ENCODE measurements at places on chromosomes 3 and 15.

GRCh38 chr3:161854232-161854771 is 357.7 kb downstream of the OTOL1 start:
- no peak for DNase-seq

- DNase-seq, result no peak
These were observed 727.1 kb upstream of the NECTIN3 start for GRCh38 chr3:110344487-110344886.

DNA sequence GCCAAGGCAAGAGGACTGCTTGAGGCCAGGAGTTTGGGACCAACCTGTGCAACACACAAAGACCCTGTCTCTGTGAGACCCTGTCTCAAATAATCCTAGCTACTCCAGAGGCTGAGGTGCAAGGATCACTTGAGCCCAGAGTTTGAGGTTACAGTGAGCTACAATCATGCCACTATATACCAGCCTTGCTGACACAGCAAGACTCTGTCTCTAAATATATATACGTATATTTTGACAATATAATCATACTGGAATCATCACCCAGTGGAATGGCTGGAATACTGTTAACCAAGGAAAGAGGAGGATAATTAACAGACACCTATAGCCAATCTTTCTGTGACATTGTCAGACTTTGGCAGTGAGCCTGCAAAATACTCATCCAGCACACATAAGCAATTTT is 9.0 kb upstream of the MAP1A start:
- no peak for DNase-seq

DNA sequence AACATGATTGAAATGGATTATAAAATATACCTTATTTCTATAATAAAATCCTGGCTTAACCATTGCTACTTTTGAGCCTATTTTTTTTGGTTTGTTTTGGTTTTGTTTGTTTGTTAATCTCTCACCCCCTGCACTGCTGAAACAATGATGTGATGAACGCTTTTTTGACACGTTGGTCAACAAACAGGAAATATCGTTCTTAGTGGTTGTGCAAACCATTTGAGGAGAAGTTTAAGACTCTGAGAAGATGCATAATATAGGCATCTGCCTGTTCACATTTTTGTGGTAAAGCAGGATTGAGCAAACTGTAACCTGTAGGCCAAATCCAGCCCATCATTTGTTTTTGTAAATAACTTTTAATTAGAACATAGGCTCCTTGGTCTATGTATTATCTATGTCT is 75.5 kb upstream of the MDFIC2 start:
- no peak for DNase-seq

- DNase-seq, result no peak
These were observed 138.0 kb downstream of the SRGAP3 start for GRCh38 chr3:9111417-9111816.

DNA sequence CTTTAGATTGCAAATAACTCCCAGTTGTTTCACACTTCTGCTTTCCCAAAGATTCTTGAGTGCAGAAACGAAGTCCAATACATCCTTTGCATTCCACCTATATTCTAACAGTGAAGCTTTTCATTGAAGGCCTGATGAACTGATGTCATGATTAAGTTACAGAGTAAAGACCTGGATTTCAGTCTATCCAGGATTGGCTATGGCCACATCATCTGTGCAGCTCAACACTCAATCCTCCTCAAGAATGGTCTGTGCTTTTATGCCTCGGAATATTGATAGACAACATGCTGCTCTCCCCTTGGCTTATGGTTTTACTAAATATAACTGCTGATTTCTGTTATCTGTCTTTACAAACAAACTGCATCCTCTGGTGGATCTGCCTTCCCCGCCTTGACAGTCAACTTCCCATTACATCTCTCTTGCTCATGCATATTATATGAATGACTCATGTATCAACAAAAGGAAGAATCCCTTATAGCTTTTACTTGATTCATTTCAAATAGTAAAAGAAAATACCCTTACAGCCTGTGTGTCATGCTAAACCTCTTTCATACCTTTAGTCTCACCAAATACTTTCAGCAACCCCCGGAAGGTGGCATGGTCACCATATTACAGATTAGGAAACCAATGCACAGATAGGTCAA is 59.5 kb downstream of the SCN11A start:
- no peak for DNase-seq

GRCh38 chr15:79837846-79838245 is 59.0 kb downstream of the MTHFS start:
- DNase-seq, result no peak
